ENCODE measurements at places on chromosomes 12 and 14.

- peak; percentile 21 for DNase-seq
These were observed 91.5 kb downstream of the FBXL14 start for GRCh38 chr12:1502831-1503230.

GRCh38 chr12:24797901-24798300 is 151.0 kb downstream of the BCAT1 start:
- no peak for DNase-seq

GRCh38 chr14:101365329-101366158 is 195.8 kb upstream of the DIO3 start:
- no peak for DNase-seq

DNA sequence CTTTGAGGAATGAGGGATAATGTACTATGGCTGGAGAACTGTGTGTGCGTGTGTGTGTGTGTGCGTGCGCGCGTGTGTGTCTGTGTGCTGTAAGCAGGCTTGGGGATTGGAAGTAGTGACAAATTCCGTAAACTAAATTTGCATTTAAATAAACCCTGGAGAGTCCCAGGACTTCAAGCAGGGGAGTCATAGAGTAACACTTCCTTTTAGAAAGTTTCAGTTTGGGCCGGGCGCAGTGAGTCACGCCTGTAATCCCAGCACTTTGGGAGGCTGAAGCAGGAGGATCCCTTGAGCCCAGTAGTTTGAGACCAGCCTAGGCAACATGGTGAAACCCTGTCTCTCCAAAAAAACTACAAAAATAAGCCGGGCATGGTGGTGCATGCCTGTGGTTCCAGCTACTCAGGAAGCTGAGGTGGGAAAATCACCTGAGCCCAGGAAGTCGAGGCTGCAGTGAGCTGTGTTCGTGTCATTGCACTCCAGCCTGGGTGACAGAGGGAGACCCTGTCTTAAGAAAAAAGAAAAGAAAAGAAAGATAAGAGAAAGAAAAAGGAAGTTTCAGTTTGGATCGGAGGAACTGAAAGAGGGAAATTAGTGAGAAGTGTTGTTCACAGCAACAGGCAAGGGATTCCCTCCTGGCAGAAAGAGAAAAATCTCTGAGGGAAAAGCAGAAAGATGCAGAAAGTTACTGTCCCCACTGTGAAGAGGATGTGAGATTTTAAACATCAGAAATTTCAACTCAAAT is 222.7 kb upstream of the SOX5 start:
- DNase-seq, result peak; percentile 2

DNA sequence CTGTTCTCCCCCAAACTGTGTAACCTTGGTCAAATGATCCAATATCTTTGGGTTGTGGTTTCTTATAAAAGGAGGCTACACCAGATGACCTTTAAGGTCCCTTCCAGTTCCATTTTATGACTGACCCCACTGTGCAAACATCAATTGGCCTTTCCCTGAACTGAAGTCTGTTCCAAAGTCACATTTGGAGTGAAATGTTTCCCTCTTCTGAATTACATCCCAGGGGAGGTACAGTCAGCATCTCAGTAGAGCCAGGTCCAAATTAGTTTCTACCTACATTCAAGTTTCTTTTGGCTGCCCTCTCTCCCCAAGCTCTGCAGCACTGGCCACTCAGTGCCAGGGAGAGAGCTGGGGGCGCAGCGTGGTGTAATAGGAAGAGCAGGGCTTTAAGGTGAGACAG is 34.4 kb downstream of the LIMA1 start:
- no peak for DNase-seq

- DNase-seq, result no peak
These were observed 50.5 kb downstream of the SAMD4A start for GRCh38 chr14:54617467-54617866.
